Colonic mucosa (tissue), 4 donors: ENCODE measurements at places on chromosomes 1 and 21. TPM values are rescaled to one million over a fixed set of nuclear protein-coding genes. Genes with fewer than 3 reads are reported as not detected.

The FAM151A gene
- total RNA-seq, result 0.66 TPM

The PDZK1IP1 gene
- 85.2 TPM for total RNA-seq

The MEX3A gene
- 1.6 TPM for total RNA-seq

The ZSCAN20 gene
- total RNA-seq, result 5.0 TPM

The GPR37L1 gene
- 3.1 TPM for total RNA-seq

The RGL1 gene
- total RNA-seq, result 9.5 TPM

The BARHL2 gene
- not detected for total RNA-seq

DNA sequence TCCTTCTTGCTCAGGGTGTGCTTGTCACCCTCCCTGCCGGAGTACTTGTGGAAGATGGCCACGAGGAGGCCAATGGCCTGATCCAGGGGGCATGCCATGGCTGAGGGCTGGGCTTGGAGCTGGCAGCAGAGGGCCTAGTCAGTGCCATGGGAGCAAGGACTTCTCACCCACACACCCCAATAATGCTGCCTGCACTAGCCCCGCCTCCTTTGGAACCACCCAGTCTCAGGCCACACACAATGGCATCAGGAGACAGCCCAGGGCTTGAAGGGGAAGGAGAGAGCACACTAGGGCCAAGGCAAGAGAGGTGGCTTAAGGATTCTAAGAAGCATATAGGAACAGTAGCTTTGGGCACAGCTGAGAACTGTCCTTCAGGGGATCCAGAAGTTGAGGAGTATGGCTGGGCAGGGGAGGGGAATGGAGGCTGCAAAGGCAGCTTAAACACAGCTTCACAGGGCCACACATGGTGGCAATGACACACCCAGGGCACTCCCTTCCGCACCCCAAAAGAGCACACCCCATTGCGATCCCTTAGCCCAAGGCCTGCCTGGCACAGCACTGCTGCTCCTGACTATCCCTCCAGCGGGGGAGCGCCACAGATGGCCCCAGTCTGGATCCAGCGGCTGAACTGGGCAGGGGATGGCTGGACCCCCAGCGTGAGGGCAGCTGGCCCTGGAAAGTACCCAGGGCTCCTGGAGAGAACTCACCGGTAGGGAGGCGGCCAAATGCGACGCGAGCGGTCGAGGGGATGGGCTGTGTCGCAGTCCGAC, at the start of gene S100A6:
TSS of gene S100A6 (minus strand) at position 750 of the 770 bp plus-strand sequence. CDS start at position 98, 652 bp downstream.
- DNase-seq, result peak; percentile 82

DNA sequence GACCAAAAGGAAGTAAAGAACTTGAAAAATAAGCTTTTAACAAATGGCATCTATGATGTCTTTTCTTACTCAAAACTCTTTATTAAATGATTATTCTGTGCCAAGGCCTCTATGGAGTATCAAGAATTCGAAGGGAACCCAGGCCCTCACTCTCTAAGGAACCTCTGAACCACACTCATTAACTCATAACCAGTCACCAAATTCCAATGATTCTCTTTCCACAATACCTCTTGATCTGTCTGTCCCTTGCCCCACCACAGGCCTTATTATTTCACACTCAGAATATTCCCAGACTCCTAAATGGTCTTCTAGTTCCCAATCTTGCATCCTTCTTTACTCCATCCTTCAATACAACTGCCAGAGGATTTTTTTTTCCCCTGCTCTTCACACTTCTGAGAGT, 37.0 kb downstream of the PCSK9 start:
- DNase-seq, result no peak

DNA sequence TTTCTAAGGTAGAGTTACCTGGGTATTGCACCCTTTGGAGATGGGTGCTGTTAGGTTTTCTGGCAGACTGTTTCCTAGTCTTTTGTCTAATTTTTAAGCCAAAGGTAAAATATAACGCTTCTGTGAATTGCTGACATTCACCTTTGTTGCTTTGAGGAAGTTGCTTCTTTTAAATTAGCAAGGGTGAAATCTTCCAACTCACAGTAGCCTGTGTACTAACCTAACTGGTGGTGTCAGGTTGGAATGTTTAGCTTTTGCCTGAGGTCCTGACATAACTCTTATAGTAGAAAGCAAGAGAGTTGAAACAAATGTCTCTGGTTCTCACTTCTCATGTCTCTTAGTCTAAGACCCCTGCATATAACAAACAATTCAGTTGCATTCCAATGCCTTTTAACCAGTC, 61.1 kb upstream of the LPGAT1 start:
- DNase-seq, result no peak

DNA sequence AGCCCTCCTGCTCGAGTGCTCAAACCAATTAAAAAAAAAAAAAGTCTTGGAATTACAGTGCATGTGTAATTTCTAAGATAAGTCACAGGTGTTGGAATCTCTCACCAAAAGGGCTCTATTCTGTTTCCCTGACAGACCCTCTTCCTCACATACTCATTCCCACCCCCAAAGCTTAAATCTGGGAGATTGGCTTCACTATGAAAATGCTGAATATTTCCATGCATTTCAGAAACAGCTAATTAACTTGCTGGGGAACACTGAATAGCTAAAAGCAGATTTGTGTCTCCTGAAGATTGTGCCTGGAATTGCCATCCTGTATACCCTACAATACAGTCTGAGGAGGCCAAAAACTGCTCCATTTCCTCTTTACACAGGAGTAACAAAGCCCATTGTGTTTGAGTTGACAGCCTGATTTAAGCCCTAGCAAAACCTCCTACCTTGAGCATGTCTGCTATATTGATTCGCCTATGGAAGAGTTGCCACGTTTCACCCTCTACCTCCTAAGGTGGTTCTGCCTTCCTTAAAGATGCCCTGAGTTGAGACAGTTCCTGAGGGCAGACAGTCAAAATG, 1.4 kb upstream of the PIK3R3 start:
- no peak for DNase-seq

GRCh38 chr1:216113181-216113580, 310.1 kb downstream of the USH2A start:
- no peak for DNase-seq

GRCh38 chr1:12541274-12542137, 76.5 kb downstream of the DHRS3 start:
- DNase-seq, result peak; percentile 39

DNA sequence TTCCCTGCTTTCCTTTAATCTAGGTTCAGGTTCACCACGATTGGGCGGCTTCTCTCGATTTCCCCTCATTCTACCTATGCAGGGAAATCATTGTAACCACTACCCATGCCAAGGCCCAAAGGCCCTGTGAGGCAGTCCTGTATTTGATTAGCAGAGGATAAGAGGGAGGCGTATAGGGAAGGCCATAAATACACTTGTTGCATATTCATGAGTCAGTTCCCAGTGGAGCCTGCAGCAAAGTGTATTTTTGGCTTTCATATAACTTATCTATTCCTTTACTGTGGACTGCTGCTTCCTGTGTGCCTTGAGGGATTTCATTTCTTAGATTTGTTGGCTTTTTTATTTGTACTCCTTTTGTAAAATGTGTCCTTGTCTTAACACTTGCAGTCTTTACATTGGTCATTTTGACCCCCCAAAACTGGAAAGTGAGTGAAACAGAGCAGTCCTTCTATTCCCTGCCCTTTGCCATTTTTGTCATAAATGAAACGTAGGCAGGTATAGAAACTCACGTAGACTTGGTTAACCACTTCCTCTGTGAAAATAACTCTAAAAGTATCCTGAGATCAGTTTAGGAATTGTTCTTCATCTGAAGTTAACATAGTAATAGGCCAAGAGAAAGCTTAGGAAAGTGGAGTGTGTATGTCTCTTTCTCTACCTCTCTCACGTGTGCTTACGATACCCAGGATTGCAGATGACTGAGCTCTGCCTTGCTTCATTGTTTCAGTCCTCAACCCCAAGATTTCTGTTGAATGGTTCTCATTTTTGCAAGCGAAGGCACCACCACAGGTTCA, 19.6 kb upstream of the KCNQ4 start:
- no peak for DNase-seq

DNA sequence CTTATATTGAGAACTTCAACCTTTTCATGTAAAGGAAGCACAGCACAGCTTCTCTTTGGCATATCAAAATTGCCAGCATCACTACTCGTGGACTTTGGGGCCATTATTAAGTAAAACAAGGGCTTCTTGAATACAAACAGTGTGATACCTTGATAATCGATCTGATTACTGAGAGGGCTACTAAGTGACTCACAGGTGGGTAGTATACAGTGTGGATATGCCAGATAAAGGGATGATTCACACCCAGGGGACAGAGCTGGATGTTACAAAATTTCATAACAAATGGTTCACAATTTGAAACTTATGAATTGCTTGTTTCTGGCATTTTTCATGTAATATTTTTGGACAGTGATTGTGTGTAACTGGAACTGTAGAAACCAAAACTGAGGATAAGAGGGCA, 15.4 kb downstream of the HDAC1 start:
- DNase-seq, result no peak
